ENCODE measurements at places on chromosomes 1 and 21.

DNA sequence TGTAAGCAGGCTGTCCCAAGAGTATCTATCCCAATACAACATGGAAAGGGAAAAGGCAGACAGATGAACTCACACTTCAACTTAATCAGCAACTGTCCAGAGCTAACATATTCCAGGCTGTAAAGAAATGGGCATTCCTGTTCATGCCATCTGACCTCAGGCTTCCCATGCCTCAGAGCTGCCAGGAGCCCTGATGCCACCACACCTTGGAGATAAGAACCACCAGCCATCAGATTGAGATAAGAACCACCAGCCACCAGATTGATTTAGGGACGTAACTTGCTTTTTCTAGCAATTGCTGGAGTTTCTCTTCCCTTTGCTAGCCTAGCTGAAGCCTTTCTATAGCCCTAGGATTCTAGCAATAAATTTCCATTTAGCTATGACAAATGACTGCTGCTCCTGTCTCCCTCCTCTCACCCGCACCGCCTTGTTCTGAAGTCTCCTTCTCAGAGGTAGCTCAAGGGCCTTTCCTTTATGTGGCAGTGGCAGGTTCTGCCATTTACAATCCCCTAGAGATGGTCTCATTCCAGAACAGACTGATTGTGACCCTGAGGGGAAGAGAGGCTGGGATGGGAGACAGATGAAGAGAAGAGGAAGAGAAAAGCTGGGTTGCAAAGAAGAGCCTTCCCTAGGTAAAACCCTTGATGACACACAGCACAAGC, 88.0 kb upstream of the CTTNBP2NL start:
- no peak for DNase-seq

DNA sequence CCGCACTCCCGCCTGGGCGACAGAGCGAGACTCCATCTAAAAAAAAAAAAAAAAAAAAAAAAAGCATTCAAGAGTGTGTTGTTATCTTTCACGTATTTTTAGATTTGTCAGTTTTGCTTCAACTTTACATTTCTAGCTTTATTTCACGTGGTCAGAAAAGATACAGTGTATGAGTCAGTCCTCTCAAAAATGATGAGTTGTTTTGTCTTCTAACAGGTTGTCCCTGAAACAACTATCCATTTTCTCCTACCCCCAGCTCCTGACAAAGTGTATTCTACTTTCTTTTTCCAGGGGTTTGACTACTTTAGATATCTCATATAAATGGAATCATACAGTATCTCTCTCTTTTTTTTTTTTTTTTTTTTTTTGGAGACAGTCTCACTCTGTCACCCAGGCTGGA, 5.5 kb upstream of the ZNF695 start:
- no peak for DNase-seq

DNA sequence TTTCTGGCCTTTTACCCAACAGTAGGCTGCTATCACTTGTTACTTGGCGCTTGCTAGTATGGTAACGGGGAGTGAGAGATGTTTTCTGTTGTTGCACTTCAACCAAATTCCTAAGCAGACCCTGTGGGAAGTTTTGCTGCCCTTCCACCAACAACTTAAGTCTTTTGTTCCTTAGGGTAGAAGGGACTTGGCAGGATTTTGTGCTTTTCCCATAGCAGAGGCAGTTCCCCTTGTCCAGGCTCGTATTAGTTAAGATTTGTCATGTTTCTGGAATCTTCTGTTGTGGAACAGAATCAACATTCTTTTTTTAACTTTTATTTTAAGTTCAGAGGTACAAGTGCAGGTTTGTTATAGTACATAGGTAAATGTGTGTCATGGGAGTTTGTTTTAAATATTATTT, 73.2 kb upstream of the SGIP1 start:
- no peak for DNase-seq

- DNase-seq, result peak; percentile 57
These were observed 21.3 kb downstream of the UBASH3A start for GRCh38 chr21:42424914-42425541.

DNA sequence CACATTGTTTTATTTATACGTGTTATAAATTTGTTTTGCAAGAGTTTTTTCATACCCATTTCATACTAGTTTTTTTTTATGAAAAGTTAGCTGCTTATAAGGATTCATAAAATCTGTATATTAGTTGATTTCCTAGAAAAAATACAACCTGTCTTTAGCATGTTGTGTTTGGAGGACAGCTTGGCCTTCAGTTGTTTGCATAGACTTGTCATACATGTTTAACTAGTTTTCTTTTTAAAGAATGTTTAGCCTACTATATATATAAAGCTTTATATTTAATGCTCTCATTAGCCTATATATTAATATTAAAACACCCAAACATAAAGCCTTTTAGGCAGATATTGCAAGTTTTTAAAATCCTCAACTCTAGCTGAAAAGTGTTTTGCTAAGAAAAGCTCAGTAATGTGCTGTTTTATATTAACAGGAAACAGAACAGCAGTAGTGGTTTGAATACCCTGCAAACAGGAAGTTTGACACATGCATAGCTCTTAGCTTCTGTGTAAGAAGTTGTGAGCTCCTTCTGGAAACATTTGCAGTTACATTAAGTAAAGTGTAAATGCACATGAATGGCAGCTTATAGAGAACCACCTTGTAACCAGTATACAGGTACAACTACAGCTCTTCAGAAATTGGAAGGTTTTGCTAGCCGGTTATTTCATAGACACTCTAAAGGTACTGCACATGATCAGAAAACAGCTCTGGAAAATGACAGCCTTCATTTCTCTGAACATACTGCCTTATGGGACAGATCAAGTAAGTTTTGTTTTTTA, at the start of gene PRKACB:
PRKACB (plus strand) TSS at position 476 of the 770 bp plus-strand sequence; CDS start at position 567, 91 bp downstream.
- no peak for DNase-seq

- no peak for DNase-seq
These were observed 14.3 kb upstream of the KPRP start for GRCh38 chr1:152743371-152744145.

GRCh38 chr1:223153177-223154119, 10.4 kb upstream of the TLR5 start:
- no peak for DNase-seq

GRCh38 chr1:11318982-11319381, 46.0 kb downstream of the UBIAD1 start:
- DNase-seq, result no peak

- no peak for DNase-seq
These were observed 23.1 kb downstream of the RHEX start for GRCh38 chr1:206075786-206076755.

DNA sequence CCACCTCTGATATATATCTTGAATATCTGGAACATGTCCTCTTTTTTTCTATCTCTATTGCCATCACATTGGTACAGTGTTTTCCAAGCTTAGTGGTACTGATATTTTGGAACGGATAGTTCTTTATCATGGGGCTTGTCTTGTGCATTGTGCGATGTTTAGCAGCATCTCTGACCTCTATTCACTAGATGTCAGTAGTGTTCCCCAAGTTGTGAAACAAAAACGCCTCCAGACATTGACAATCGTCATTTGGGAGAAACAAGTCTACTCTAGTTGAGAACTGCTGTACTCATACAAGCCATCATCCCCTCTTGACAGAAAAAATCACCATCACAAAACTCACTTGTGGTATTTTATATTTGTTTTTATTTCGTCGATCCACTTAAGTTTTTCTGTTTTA, 79.7 kb upstream of the CHODL start:
- no peak for DNase-seq

GRCh38 chr1:183877053-183877720, 72.3 kb downstream of the RGL1 start:
- DNase-seq, result no peak

DNA sequence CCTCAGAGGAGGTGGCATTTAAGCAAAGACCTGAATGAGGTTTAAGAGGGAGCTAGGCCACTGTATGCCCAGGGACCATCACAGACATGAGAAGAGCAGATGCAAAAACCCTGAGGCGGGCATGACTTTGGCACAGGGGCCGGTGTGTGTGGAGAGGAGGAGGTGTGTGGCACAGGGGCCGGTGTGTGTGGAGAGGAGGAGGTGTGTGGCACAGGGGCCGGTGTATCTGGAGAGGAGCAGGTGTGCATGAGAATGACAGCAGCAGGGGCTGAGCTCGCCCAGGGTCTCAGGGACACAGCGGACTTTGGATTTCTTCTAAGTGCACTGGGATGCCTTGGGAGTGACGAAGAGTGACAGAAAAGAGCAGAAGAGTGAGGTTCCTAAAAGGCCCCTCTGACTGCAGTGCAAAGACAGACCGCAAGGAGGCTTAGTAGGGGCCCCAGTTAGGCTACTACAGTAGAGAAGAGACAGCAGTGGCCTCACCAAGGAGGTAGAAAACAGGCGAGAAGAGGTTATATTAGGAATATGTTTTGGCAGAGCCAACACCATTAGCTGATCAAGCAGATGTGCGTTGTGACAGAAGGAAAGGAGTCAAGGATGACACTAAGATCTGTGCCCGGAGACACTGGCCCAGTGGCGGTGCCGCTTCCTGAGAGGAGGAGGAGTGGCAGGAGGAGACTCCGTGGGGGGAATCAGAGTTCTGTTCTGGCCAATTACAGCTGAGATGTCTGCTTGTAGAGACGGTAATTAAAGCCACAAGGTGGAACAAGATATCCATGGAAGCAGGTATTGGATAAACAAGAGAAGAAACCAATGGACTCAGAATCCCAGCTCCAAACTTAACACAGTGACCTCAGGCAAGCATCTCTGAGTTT, 18.4 kb downstream of the ZBTB17 start:
- DNase-seq, result no peak

DNA sequence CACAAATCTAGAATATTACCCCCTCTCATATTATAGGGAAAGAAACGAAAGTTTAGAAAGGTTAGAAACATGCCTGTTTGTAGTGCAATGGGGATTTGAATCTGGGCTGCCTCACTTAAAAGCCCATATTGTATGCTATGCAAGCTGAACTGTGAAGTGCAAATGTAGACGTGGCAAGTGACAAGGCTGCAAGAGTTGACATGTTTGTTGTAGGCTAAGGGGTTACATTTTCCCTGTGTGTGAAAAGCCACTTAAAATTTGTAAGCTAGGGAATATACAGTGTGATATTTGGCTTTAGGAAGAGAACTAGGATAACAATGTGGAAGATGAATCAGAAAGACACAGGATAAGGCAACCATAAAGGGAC, 29.0 kb downstream of the WDR26 start:
- no peak for DNase-seq

- DNase-seq, result no peak
These were observed 2.0 kb upstream of the OR2AK2 start for GRCh38 chr1:247962911-247963588.

GRCh38 chr1:95793893-95794292, 559.9 kb downstream of the RWDD3 start:
- DNase-seq, result no peak

DNA sequence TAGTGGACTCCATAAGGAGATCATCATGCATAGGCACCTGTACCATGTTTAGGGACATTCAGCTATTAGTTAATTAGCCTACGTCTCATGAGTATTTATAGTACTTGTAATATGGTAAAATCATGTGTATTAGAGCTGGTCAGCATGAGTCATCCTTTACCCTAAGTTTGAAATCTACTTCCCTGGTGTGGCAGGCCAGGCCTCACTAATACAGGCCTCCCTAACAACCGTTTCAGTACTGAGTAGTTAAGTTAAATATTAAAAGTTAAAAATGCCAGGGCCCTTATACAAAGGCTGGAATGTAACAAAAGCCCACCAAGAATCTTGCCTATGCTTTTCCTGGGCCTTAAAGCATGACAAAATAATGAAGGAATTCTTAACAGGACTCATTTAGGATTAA, 356.3 kb upstream of the DPYD start:
- no peak for DNase-seq

- DNase-seq, result no peak
These were observed 4.9 kb downstream of the SLAMF8 start for GRCh38 chr1:159831412-159832141.

GRCh38 chr1:164163289-164163849, 395.6 kb upstream of the PBX1 start:
- no peak for DNase-seq

DNA sequence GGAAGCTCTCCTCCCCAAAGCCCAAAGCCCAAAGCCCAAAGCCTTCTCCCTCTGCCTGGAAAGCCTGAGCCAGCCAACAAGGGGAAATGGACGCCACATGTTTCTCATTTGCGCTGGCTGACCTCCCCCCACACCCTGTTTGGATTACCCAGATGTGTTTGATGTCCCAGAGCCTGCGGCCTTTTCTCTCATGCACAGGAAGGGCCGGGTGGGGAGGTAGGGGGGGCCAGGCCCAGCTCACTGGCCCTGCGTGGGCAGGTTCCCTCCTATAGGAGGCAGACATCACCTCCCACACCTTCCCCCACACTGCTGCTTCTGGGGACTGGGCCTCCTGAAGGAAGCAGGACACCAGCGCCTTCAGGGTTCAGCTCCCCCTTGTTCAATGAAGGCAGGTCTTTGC, 116.3 kb downstream of the NAV1 start:
- DNase-seq, result no peak

GRCh38 chr1:239772446-239772845, 319.2 kb upstream of the FMN2 start:
- no peak for DNase-seq

- no peak for DNase-seq
These were observed 91.9 kb upstream of the SLC25A33 start for GRCh38 chr1:9447215-9447960.

GRCh38 chr1:24233684-24234600, 46.9 kb upstream of the IFNLR1 start:
- DNase-seq, result no peak

- DNase-seq, result no peak
These were observed 132.5 kb downstream of the BACH1 start for GRCh38 chr21:29431178-29431577.

- no peak for DNase-seq
These were observed 30.8 kb upstream of the GLIS1 start for GRCh38 chr1:53769780-53770179.

DNA sequence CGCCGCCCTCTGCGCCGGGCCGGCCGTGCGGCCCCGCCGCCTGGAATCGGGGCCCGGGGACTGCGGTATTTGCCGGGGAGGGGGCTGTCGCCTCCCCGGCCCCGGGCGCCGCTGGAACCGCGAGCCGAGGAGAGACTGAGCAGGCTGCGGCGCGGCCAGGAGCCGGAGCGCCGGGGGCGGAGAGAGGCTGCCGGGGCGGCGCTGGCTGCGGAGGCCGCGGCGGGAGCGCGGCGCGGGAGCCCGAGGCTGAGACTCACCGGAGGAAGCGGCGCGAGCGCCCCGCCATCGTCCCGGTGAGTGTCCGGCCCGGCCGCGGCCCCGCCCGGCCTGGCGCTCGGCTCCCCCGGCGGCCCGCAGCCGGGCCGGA, 746 bp downstream of the DYRK1A start:
- no peak for DNase-seq
